Inflammatory macrophage treated with lipopolysaccharide for 1 hour (primary cell): ENCODE measurements at places on chromosomes 2 and 18.

GRCh38 chr2:45466053-45466452 lies 145.0 kb downstream of the SRBD1 start:
- DNase-seq: no peak

GRCh38 chr2:233746475-233747282 lies 13.4 kb upstream of the UGT1A1 start:
- no peak for DNase-seq

GRCh38 chr2:190468814-190469569 lies 60.8 kb downstream of the MFSD6 start:
- no peak for DNase-seq

GRCh38 chr2:220837226-220837625 lies 734.9 kb downstream of the EPHA4 start:
- DNase-seq: no peak

GRCh38 chr18:32956591-32957315 lies 183.9 kb upstream of the KLHL14 start:
- DNase-seq: no peak

DNA sequence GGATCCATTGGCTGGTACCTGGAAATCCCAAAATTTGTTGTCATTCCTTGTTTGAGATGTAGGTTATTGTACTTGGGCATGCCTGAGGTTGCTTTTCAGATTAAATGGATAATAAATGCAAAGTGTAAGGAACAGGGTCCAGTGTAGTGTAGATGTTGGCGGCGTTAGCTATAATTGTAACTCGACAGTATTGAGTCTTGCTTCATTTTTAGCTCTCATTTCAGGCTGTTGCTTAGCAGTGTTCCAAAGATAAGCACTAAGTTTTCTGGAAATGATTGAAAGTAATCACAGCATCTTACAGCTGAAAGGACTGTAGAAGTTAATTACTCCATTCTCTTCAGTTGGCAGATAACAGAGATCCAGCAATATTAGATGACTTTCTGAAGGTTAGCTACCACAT lies 47.8 kb upstream of the SPTBN1 start:
- DNase-seq: no peak

DNA sequence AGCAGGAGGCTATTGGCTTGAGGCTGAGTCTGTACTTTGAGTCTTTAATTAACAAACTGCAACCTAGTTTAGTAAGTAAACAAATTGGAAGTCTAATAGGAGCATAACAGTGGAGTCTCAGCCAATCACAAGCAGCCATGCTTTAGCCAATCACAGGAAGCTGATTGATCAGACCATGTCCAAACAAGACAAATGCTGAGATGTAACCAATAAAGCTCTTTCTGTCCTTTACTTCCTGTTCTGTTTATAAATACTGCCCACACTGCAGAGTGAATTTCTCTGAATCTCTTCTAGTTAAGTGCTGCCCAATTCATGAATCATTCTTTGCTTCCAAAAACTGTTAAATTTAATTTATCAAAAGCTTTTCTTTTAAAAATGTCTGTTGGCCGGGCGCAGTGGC lies 146.6 kb upstream of the DLX2 start:
- no peak for DNase-seq

- DNase-seq: no peak
Measured at GRCh38 chr18:79797518-79798345, at the start of gene KCNG2. TSS of gene KCNG2 (plus strand) at chr18:79797938. CDS start at chr18:79863668, 65,730 bp downstream.

GRCh38 chr2:238820916-238821315 lies 27.0 kb upstream of the TWIST2 start:
- DNase-seq: no peak

- peak; percentile 79 for DNase-seq
Measured at GRCh38 chr2:34096562-34097171, 497.6 kb upstream of the FAM98A start.

- peak; percentile 72 for DNase-seq
Measured at GRCh38 chr2:28591711-28592335, 96.0 kb downstream of the PLB1 start.

GRCh38 chr2:226838722-226839121 lies 2.9 kb downstream of the RHBDD1 start:
- no peak for DNase-seq

DNA sequence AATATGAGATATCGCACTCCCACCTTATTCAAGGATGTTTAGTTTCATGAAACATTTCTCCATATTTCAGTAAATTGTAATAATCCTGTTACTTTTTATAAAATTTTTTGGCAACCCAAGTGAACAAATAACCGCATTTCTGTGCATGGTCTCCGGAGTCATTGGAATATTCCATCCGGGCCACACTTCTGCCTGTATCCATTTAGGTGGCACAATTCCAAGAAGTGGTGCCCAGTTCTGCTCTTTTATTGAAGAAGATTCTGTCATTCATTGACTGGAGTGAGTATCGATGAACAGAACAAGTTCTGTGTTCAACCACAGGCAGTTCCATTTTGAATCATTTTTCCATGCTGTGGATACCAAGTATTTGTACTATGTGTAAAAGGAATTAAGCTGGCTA lies 26.6 kb upstream of the ICOS start:
- no peak for DNase-seq

DNA sequence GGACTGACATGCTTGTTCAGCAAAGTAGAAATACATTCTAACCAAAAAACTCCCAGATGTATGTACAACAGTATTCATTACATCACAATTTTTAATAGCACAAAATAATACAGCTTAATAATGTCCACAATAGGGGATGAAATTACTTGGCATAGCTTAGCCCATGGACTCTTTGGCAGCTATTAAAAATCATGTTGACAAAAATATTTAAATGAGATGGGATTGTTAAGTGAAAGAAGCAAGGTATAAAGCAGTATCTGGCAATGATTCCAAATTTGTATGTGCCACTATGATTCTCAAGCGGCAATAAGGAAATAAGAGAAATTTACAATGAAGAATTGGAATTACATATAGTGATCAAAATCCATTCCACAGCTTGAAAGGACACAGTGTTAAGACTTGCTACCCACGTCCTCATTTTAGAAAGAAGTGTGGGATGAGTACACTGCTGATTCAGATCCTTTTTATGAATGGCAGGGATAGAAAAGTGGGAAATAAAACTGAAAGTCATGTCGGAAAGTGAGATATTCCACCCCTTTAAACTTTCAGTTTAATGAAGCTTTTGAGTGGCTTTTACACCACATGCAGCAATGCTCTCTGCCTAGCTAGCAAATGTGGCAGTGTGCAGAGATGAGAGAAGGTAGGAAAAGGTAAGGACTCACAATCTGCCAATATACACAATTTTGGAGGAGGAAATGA lies 2.4 kb downstream of the GAREM1 start:
- DNase-seq: peak; percentile 41

DNA sequence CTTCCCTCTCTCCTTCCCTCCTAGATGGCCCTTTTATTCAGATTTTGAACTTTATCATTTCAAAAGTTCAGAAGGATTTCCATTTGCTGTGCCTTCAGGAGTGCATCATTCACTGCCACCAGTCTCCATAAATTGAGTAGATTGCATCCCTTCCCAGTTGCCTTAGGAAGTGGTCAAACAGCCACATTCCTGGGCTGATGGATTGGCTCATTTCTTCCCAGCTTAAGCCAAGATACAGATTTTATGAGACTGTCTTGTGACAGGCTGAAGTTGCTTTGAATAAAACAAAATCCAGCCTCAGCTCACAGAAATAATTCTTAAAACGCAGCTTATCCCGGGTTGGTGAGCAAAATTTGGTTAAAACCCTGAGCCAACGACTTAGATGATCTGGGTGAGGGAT lies 9.8 kb downstream of the NRP2 start:
- DNase-seq: no peak

DNA sequence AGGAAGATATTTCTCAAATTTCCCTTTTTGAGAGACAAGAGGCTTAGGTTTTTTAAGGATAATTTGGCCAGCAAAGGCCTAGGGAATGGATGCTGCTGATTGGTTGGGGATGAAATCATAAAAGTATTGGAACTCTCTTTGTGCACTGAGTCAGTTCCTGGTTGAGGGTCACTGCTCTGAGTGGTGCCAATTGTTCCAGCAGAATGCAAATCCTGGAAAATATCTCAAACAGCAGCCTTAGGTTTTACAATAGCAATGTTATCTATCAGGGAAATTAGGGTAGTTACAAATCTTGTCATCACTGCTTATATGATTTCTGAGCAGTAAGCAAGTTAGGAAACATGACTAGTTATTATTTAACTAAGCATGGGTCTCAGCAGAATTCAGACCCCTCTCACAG lies 96.2 kb downstream of the RAD51AP2 start:
- no peak for DNase-seq

DNA sequence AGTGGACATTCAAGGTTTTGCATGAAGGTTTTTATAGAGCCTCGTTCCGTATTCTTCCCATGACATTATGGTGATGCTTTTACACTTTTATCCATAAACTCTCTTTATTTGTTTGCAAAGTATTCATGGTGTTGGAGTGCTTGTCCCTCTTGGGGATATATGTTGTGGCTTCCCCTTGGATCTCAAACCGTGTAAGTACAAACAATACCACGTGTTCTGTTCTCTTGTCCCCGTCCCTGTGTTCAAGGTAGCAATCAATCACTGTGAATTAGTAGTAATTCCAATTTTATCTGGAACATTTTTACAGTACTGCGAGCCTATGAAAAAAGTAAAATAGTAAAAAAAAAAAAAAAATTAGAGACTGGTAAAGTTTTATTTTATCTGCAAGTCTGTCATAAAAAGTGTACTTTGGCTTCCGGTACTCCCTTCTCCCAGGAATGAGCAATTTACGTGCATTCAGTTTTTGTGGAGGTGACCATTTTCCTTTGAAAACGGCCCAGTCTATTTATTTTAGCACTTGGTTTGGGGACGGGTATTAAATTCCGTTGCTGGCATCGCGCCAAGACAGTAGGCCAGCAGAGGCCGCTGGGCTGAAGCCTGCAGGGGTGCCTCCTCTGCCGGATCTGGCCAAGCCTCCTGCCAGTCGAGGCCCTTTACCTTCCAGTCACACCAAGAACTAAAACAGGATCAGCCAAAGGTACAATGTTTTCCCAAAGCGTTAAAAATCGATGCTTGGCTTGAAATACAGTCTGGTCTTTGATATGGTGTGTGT lies 175.7 kb downstream of the SOCS6 start:
- DNase-seq: peak; percentile 81

DNA sequence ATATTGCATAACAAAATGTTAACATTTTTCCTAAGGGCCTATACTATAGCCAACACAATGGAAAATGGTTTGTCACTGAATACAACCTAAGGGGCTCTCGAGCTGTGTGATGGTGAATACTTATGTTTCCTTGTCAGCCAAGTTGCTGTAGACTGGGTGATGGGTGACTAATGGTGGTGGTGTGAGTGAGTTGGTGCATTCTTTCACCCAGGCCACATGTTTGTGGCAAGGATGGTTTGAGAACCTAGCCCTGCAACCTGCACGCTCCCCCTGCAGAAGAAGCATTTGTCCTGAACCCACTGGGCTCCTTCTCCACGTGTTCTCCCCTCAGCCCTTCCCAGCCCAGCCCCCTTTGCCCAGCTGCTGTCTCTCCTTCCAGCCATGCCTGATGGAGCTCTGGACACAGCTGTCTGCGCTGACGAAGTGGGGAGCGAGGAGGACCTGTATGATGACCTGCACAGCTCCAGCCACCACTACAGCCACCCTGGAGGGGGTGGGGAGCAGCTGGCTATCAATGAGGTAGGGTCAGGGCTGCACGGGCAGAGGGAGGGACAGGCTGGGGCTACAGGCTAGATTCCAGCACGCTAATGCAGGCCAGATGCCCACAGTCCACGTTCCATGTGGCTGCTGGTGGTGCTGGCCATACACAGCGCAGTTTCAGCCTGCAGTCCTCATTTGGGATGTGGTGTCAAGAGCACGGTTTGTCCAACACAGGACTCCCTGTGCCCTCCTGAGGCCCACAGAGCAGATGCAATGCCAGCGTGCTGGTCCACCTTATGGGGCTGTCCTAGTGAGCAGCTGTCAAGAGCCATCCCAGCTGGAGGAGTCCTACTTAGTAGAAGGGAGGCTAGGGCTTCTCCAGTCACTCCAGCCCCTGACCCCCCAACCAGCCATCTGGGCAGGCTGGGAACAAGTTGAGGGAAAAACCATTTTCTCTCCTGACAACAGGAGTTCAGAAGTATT lies 65.4 kb downstream of the FAM168B start:
- DNase-seq: no peak

DNA sequence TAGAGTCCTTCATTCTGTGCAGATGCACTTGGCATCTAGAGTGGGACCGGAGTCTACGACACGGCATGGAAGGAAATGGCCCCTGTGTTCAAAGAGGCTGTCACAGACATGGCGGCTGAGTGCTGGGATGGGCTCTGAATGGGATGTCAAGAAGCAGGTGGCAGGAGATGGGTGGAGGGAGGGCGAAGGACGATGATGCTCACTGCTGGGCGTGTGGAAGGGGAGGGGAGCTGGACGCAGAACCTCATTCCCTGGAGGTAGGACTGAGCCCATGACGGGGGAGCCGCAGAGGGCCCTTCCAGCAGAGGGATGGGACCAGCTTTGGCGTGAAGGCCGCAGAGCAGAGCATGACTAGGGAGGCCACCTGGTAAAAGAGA lies 18.8 kb upstream of the ALPI start:
- DNase-seq: no peak

- no peak for DNase-seq
Measured at GRCh38 chr18:35060122-35060815, 19.1 kb downstream of the MAPRE2 start.

- no peak for DNase-seq
Measured at GRCh38 chr18:67308819-67309218, 207.7 kb downstream of the DSEL start.
